ELF-1 (cell line): ENCODE measurements at places on chromosomes 5 and 9.

DNA sequence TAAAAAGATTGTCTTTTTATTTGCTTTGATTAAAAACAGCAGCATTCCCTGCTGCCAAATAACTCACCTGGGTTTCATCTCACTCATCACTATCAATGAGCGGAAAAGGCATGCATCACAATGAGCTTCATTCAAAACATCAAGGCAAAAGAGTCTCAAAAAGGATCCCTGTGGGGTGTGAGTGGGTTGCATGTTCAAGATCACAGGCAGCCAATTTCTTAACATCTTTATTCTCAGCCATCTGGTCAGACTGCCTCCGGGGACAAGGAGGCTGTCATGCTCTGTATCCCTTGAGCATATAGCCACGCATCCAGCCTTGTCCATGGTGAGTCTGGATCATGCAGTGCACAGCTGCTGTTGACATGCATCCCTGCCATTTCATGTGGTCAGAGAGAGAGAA, 117.1 kb downstream of the ICE1 start:
- DNase-seq: no peak

GRCh38 chr5:92748072-92748676, 832.8 kb downstream of the NR2F1-AS1 start:
- no peak for DNase-seq

DNA sequence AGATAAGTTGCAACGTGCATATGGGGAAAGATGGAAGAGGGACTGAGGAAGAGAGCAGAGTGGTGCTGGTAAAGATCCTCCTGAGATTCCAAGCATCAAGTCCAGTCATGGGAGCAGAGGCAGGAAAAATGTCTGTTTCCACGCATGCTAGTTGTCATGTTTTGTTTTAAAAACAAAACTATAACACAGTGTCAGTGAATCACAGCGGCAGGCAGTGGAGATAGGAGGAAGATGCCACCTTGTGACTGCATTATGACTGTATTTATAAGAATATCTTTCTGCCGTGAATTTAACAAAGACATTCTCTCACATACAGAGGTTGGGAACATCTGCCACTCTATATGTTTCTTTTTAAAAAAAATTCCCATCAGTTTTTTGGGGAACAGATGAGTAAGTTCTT, 3.7 kb upstream of the SVEP1 start:
- DNase-seq: no peak

- peak; percentile 28 for DNase-seq
These were observed 155.4 kb upstream of the ANKH start for GRCh38 chr5:15026944-15027343.

DNA sequence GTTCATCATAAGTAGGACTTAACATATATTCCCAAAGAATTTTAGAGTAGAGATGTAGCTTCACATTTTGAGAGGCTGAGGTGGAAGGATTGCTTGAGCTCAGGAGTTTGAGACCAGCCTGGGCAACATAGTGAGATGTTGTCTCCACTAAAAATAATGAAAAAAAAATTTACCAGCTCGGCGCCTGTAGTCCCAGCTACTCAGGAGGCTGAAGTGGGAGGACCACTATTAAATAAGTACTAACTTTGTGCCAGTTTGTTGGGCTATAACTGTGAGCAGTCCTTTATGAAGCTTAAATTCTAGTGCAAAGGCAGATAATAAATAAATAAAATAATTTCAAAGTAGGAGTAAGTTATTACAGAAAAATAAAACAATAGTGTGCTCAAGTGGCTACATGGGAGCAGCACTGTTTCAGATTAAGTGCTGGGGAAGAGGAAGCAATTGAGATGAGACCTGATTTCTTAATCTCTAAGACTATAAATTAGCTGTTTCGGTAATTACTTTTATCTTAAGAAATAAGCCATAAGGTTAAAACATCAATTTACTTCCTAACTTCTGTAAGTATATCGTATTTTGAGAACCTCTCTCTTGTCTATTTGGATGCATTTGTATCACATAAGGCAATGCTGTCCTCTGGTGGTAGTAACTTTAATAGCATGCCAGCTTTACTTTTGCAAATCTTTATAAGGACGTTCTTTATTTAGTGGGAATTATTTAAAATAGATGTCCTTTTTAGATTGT, 98.9 kb downstream of the CSNK1G3 start:
- DNase-seq: no peak

- no peak for DNase-seq
These were observed 9.9 kb downstream of the C9orf40 start for GRCh38 chr9:74942801-74943200.

DNA sequence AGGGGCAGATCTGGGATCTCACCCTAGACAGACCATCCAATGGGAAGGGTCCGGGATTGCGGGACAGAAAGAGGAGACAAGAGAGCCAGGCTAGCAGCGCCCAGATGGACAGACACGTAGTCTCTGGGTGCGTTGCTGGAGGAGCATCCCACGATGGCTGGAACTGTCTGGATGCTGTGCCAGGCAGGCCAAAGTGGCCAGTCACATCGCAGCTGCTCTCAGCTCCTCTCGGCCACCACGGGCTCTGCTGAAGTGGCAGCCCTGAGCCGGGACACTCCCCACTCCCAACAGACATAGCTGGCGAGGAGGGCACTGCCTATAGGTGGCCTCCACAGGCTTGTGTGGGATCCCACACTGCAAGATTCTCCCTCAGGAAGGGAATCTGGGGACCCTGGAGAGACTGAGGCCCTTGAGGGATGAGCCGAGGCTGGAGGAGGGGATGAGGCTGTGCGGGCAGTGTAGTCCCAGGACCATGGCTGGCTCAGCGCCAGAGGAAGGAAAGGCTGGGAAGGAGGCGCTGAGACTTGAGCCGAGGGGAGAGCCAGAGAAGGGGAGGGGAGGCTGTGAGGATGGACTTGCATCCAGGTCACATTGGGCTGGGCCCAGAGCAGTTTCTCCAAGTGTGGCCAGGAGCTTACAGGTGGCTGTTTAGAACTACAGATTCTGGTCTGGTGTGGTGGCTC, 10.3 kb upstream of the WDR5 start:
- DNase-seq: no peak

DNA sequence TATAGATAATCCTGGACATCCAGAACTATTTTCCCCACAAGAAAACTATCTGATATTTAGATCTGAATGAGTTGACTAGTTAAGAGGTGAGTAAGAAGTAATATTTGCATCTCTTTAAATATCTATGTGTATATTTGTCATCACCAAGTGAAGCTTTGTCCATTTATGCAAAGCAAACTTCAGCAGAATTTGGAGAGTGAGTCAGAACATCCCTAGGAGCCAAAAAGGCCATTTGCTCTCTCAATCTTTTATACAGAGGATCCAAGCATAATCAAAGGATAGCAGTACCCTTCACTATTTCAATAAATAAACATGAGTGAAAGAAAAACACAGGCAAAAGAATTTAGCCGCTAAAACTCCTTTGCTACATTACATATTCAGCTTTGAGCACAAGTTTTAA, 454.4 kb downstream of the NR2F1-AS1 start:
- DNase-seq: no peak

DNA sequence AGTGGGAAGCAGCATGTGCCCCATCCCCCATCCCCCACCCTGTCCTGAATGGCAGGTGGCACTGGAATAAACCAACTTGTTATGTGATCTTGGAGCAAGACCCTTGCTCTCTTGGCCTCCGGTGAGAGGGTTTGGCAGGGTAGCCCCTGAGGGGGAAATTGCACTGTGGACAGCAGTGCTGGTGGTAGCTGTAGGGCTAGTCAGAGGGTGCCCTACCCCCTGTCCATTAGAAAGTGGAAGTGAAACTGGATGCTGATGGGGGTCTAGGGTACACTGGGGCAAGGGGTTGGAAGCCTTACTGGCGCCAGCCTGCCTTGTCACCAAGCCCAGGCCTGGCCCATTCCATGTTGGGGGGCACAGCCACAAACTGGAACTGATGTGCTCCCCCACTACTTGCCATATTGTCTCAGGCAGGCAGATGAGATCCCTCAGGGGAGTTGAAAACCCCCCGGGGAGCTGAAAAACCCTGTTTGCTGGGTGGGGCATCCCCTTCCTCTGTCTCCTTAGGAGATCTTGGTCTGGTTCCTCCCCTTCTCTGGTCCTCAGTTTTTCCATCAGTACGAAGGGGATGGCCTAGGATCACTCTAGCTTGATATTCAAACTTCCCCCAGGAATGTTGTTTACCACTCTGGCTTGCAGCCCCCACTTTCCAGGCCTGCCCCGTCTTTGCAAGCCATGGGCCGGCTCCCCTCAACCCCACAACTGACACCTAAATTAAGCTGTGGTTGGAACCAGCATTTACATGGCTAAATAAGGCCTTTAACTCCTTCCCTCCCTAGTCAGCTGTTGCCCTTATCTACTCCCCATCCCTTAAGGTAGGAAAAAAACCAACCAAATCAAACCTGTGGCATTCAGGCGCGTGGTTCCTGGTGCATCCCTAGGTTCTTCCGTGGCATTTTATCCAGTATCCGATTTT, 14.4 kb upstream of the SYNPO start:
- DNase-seq: no peak

- peak; percentile 24 for DNase-seq
These were observed 142.3 kb downstream of the BNC2 start for GRCh38 chr9:16728137-16728508.
